Vagina (tissue), 2 donors: ENCODE measurements at places on chromosomes 5 and 9. TPM values are rescaled to one million over a fixed set of nuclear protein-coding genes. Genes with fewer than 3 reads are reported as not detected.

GRCh38 chr5:59485629-59486439, 407.7 kb downstream of the PDE4D start:
- no peak for DNase-seq

DNA sequence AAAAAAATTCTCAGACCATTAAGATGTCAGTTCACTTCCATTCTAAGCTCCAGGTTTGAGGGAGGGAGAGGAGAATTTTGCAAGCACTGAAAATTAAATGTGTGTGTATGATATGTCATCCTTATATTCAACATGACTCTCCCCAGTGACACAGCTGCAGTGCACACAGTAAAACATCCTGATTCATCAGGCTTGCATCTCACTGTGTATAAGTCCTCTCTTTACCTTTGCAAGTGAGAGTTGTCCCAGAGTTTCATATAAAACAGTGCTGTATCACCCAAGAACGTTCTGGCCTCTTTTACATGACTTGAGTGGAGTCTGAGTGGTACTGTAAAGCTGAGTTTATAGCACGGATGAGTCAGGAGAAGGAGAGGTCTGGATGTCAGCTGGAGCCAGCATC, 50.0 kb downstream of the DMRT2 start:
- DNase-seq = no peak

GRCh38 chr5:66143473-66144073, 527 bp upstream of the SREK1 start:
- DNase-seq = no peak

The WHRN gene
- total RNA-seq = 9.1 TPM

- peak; percentile 82 for DNase-seq
Measured at GRCh38 chr5:132256086-132256782, 1.3 kb upstream of the PDLIM4 start.

- DNase-seq = no peak
Measured at GRCh38 chr5:139784488-139784887, 11.1 kb upstream of the PSD2 start.

DNA sequence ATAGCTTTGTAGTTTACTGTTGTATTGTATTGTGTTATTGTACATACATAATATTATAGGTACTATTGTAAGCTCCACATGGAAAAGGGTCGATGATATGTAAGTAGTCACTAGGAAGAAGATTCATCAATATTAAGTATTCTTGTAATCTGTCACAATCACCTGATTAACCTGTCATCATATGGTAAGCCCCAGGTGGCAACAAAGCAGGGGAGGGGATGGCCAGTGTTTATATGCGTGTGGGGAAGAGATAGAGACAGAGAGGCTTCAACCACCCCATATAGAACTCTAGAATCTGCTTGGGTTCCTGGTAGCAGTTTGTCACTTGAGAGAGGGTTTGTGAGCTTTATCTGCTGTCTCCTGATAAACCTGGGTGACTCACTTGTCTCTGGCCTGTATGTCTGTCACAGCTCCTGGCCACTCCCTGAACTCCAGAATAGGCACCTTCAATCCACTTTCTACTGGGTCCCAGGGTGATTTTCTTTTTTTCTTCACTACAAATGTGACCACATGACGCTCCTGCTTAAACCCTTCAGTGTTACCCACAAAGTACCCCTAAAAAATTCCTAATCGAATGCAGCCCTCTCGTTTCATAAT, 48.9 kb upstream of the CPEB4 start:
- no peak for DNase-seq

- DNase-seq = no peak
Measured at GRCh38 chr9:136726118-136726517, 13.7 kb downstream of the DIPK1B start.

DNA sequence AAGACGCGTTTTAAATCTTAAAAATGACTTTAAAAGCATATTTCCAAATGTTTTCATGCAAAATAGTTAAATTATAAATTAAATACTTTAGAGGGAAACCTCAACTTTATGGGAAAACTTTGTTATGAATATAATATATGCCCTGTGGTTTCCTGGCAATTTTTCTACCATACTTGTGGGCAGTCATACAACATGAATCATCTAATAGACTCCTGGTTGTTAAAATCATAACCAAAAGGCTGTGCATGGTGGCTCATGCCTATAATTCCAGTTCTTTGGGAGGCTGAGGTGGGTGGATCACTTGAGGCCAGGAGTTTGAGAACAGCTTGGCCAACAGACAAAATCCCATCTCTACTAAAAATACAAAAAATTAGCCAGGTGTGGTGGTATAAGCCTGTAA, 18.2 kb downstream of the ATP10B start:
- no peak for DNase-seq

The LMX1B gene
- not detected for total RNA-seq

DNA sequence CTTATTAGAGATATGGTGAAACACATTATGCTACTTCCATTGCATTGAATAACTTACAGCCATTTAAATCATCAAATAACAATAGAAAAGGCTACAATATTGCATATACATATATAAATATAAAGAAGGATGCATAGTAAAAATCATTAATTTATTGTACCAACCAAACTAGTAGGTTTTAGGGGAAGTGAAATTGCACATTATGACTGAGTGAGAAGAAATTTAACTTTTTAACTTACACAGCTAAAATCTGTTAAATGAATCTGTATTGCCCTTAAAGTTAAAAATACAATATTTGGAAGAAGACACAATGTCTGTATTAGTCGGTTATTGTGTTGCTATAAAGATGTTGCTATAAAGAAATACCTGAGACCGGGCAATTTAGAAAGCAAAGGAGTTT, 2073.7 kb upstream of the ACO1 start:
- DNase-seq = no peak

The PFN3 gene
- total RNA-seq = not detected

The ANKRD34B gene
- not detected for total RNA-seq

The PCDHGC4 gene
- 4.9 TPM for total RNA-seq

The SLCO6A1 gene
- total RNA-seq = not detected

The PITX1 gene
- 141 TPM for total RNA-seq

The PTPRD gene
- total RNA-seq = 10.3 TPM

- DNase-seq = no peak
Measured at GRCh38 chr9:13971415-13971814, 342.5 kb downstream of the NFIB start.

The ASS1 gene
- 84.0 TPM for total RNA-seq

GRCh38 chr9:110050925-110051355, 157.0 kb downstream of the C9orf152 start:
- peak; percentile 87 for DNase-seq

DNA sequence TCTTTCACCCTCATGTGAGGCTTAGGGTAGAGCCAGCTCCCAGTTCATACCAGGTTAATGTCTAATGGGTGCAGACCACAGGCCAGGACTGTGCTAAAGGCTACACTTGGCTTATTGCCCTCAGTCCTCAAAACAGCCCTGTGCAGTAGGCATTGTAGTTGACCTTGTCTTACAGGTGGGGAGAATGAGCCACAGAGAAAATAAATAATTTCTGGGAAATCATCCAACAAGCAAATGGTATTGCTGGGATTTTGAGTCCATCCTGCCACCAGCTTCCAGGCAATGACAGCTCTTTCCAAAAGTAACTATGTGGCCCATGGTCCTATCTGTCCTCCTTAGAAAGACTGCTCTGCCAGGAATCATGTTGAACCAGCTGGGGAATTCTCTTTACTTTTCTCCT, 450.0 kb downstream of the GADD45G start:
- DNase-seq = no peak

GRCh38 chr9:34124926-34125325, 1.6 kb downstream of the DCAF12 start:
- no peak for DNase-seq

- no peak for DNase-seq
Measured at GRCh38 chr9:79007701-79008483, 563.9 kb upstream of the TLE4 start.

The ANKDD1B gene
- not detected for total RNA-seq

The PCDHGA1 gene
- total RNA-seq = not detected
